H1 (cell line): ENCODE measurements at places on chromosomes 5 and 9. TPM values are rescaled to one million over a fixed set of nuclear protein-coding genes. Genes with fewer than 3 reads are reported as not detected.

DNA sequence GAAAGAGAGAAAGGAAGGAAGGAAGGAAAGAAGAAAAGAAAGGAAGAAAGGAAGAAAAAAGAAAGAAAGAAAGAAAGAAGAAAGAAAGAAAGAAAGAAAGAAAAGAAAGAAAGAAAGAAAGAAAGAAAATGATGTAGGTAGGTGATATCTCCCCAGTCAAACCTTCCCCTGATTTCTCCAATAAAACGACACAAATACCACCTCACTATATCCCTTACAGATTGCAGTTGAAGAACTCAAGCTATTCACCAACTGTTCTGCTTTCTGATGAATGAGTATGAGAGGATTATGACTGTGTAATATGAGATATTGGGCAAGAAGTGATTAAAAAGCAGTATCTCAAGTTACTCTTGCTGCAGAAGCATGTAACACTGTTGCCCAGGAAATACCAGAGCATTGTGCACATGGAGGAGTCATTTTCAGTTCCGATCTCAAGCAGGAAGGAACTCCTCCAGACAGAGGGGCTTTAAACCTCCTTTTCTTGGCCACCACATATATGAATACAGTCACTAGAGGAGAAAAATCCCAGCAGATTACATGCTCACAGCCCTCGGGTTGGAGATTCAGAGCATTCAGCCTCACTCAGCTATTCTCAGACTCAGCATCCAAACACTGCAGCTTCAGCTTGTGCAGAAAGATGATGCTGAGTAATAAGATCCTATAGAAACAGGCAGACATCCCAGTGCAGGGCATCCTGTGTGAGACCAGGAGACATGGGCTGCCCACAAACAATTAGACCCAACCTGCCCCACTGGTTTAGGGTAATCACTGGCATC lies 61.4 kb downstream of the UGCG start:
- DNase-seq: no peak

HRH2 gene
- 8.1 and 9.3 TPM in 2 replicates for total RNA-seq

SV2C gene
- 0.08 and 0.24 TPM in 2 replicates for total RNA-seq

- DNase-seq: no peak
These were observed 65.1 kb downstream of the VAV2 start for GRCh38 chr9:133927041-133927440.

DNA sequence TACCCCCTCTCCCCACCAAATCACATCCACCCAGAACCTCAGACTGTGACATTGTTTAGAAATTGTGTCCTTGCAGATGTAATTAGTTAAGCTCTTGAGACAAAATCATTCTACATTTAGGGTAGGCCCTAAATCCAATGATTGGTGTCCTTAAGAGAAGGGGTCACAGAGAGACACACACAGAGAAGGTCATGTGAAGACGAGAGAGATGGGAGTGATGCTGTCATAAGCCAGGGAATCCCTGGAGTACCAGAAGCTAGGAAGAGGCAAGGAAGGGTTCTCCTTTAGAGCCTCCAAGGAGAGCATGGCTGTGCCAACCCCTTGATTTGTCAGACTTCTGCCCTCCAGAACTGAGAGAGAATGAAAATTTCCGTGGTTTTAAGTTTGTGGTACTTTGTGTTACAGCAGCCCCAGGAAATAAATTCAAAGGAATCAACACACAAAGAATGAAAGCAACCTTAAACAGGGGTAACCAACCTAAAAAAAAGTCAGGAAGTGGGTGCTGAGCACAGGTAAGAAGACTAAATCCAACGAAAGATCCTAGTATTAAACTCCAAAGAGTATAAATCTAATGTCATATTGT lies 33.6 kb downstream of the TIMD4 start:
- no peak for DNase-seq

DNA sequence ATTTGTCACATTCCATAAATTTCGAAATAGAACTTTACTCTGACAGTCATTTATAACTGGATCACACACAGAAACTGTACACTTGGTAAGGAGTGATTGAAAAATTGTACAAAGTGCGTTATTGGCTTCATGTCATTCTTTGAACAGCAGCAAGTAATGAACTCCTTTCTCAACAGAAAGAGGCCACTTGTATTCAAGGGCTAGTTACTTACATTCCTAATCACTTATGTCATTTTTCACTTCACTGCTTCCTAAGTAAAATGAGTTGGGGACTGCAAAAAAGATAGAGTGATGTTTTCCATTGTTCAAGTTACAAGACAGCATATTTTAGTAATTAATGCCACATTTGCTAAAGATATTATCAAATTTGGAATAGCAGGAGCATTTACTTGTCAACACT lies 893.2 kb downstream of the DTWD2 start:
- no peak for DNase-seq
